ENCODE measurements at places on chromosomes 3 and 15.

DNA sequence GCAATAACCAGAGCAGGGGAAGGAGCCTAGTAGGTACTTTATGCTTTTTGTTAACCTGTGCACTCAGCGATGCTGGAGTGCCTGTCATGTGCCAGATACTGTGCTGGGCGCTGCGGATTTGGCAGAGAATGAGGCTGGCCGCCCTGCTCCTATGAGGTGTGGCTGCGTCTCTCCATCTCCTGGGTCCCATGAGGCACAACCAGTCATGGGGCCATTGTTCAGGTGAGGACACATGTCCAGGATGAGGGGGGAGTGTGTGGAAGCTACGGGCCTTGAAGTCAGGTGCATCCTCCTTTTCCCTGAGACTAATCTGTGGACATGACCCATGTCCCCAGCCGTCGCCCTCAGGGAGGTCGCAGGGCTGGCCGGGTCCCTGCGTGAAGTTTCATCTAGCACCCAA is 963 bp upstream of the TXNRD3 start:
- no peak for DNase-seq

DNA sequence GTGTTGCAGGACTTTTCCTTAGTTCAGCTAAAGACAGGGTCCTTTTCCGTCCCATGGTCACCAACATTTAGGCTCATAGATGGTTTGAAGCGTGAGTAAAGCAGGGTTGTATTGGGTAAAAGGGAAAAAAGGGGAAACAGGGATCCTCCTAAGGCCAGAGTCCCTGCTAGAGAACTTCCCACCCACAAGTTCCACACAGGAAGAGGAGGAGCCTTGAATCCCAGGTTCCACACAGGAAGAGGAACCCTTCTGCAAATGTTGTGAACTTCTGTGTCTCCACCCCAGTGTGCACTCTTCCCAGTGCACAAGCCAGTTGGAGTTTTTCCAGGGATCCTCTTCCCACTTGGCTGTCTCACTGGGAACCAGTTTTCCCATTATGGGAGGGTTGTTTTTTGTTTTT is 27.6 kb upstream of the ATP8B4 start:
- DNase-seq, result no peak

DNA sequence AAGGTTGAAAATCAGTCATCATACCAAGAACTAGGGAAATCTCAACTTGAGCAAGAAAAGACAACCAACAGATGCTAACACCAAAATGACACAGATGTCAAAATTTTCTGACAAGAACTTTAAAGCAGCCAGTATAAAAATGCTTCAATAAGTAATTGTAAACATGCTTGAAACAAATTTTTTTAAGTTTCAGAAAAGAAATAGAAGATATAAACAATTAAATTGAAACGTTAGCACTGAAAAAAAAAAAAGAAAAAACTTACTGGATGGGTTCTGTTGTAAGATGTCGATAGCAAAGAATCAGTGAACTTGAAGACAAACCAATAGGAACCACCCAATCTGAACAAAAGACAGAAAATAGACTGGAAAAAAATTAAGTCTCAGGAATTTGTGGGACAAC is 8.0 kb downstream of the MYD88 start:
- no peak for DNase-seq

DNA sequence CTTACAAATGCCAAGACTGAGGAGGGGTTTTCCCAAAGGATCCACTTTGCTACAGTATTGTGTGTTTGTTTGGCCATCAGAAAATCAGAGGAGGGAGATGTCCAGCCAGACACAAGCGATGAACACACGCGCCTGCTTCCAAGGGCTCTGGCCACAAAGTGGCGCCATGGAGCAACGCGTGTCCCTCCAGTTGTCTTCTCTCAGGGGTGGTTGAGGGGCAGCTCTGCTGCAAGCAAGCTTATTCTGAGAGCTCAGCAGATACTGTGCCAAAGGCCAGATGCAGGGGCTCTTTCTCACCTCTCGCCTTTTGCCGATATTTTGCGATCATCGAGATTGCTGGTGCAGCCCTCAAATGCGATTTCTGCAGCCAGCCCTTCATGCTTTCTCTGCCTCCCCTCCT is 88.9 kb upstream of the OSBPL11 start:
- peak; percentile 82 for DNase-seq

DNA sequence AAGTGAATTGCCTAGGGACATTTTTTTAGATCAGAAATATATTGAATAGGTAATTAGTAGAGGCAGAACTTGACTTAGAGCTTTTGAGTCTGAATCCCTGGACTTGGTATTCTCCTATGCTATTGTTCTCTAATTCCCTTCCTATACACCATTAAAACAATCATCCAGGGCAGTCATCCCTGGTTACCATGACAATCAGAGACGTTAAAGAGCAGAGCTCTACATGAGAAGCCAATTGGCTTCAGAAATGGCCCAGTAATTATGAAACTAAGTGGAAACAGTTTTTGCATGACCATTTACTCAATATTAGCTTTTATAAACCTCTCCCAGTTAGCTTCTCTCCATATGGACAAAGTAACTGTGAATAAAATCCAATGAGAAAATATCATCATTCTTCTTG is 182.1 kb upstream of the TP63 start:
- DNase-seq, result no peak

- no peak for DNase-seq
These were observed 1091.0 kb downstream of the FHIT start for GRCh38 chr3:60160111-60160821.

GRCh38 chr3:31105438-31106077 is 211.1 kb upstream of the GADL1 start:
- no peak for DNase-seq

DNA sequence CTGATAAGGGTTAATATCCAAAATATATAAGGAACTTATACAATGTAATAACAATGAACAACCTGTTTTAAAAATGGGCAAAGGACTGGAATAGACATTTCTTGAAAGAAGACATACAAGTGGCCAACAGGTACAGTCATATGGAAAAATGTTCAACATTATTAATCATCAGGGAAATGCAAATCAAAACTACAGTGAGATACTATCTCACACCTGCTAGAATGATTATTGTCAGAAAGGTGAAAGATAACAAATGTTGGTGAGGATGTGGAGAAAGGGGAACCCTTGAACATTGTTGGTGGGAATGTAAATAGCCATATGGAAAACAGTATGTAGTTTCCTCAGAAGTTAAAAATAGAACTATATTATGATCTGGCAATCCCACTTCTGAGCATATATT is 20.4 kb downstream of the GOLM2 start:
- no peak for DNase-seq

DNA sequence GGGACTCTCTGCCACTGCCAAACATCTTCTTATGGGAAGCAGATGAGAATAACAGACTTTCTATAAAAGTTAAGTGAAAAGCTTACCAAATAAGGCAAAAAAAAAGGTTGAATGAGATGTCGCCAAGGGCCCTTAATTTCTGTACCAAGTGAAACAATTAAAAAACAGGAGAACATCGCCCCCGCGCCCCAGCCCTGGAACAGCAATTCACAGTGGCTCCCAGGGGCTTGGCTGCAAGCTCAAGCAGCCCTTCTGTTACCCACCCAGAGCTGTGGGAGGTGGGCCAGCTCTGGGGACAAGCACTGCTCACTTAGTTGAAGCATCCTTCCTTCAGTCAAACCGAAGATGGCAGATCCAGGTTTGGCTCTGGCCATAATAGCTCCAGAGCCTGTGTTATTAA is 208.0 kb downstream of the ERC2 start:
- peak; percentile 34 for DNase-seq

DNA sequence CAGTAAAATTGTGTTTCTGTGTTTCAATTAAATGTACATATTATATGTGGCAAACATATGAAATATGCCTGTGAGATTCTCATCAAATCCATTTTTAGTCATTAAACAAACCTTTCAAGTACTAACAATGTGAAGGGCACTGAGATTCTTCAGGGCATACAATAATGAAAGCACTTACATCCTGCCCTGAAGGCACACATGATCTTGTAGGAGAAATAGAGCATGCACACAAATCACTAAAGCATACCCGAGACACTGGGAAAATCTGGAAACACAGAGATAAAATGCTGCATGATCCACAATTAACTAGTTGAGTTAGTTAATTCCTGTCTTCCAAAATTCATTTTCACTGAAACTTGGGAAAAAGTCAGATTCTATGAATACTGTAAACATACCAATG is 810.5 kb upstream of the NECTIN3 start:
- no peak for DNase-seq

- DNase-seq, result no peak
These were observed 3.1 kb downstream of the ANXA2 start for GRCh38 chr15:60394689-60395097.

Data from GM23338 (cell line).